ENCODE measurements at places on chromosomes 4 and X.

- no peak for DNase-seq
Measured at GRCh38 chr4:87498446-87498900, 30.7 kb downstream of the SPARCL1 start.

DNA sequence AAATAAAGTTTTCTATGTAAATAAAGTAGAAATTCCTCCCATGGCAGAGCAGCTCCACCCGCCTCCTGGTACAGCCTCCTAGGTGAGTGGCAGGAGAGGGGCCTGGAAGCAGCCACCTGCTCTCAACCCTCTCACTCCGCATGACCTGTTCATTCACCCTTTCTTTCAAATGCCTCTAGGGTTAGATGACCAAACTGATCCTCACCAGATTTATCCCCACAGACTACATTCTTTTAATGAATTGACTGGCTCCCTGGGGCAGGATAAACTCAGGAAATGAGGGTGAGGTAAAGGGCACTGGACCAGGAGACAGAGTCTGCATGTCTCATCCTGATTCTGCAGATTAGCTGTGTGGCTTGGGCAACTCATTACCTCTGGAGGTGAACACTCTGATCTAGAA lies 32.6 kb upstream of the NKX6-1 start:
- no peak for DNase-seq

GRCh38 chrX:123487669-123488068 lies 245.2 kb downstream of the THOC2 start:
- no peak for DNase-seq

DNA sequence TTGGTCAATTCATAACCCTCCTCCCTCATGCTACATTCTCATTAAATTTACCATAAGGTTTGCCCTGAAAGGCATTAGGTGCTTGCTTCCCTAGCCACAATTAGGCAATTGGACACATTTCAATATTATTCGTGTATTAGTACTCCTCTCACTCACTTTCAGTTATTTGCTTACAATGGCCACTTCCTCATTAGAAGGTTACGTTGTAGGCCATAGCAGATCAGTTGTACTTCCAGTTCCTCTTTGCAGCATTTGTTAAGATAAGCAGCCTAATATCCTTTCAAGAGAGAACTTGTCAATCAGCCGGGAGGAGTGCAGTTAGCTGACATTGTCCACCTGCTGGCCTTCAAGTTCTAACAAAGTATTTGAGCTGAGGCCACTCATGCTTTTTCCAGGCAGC lies 1017.2 kb downstream of the PCDH7 start:
- no peak for DNase-seq

GRCh38 chrX:140391313-140391712 lies 113.6 kb downstream of the SOX3 start:
- no peak for DNase-seq

- DNase-seq = no peak
Measured at GRCh38 chr4:835148-836002, 9.4 kb upstream of the CPLX1 start.

- no peak for DNase-seq
Measured at GRCh38 chrX:57379296-57379695, 92.8 kb downstream of the FAAH2 start.

GRCh38 chr4:13539619-13540445 lies 4.5 kb downstream of the NKX3-2 start:
- peak; percentile 16 for DNase-seq

- no peak for DNase-seq
Measured at GRCh38 chrX:118126286-118126685, 9.7 kb upstream of the KLHL13 start.

DNA sequence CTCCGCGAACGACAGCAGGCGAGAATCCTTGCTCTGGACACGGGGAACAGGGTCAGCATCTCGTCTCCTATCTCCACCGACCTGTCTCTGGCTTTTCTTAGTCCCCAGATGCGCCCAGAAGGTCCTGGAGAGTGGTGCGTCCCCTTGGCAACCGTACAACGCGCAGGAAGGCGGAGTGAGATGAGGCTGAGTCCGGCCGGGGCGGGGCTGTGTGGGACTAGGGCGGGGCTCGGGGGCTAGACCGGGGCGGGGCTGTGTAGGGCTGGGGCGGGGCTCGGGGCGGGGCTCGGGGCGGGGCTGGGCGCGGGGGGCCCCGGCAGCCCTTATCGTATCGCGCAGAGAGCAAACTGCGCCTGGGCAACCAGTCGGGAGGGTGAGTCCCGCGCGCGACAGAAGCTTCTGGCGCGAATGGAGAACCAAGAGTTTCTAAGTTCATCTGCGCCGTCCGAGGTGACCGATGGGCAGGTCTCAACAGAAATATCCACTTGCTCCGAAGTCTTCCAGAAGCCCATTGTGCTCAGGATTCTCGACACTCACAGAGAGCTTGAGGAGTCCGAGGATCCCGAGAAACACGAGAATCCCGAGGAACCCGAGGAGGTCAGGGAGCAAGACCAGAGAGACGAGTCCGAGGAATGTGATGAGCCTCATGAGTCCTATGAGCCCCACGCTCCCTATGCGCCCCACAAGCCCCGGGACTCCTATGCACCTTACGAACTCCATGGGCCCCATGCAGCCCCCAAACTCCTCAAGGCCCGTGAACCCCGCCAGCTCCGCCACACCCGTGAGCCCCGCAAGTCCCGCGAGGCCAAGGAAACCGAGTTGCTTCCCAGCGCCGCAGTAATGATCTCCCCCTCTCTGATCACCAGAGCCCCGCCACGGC lies 24.9 kb downstream of the ARL9 start:
- DNase-seq = peak; percentile 78

DNA sequence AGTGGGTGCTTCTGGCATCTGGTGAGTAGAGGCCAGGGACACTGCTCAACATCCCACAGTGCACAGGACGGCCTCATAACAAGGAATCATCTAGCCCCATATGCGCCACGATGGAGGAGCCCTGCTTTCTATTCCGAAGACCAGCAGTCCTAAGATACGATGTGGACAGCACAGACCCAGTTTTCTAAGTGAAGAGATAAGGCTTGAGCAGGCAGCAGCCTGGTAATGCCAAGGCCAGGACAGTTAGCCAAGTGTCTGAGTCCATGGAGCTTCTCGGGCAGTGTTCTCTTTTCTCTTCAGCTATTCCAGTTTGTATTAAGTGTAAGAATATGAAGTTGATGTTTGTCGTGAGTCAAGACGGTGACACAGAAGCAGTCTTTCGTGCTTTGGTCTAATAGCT lies 112.7 kb downstream of the TBL1X start:
- no peak for DNase-seq

GRCh38 chrX:9542106-9542760 lies 77.4 kb downstream of the TBL1X start:
- no peak for DNase-seq

DNA sequence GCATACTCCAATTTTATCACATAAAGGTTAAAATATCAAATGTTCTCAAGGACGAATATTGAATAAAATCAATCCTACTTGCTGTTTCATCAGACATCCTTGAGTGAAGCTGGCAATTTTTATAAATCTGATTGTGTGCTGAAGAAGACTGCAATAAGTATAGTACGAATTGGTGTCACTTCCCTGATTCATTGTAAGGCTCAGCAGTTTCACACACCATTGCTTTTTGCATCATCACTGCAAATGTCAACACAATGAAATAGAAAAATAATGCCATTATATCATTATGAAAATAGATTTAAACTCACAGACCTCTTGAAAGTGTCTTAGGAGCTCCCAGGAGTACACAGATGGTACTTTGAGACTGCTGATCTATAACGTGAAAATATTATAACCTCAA lies 172.5 kb downstream of the ANKRD50 start:
- DNase-seq = no peak

GRCh38 chr4:40865696-40866095 lies 115.9 kb downstream of the NSUN7 start:
- DNase-seq = no peak

DNA sequence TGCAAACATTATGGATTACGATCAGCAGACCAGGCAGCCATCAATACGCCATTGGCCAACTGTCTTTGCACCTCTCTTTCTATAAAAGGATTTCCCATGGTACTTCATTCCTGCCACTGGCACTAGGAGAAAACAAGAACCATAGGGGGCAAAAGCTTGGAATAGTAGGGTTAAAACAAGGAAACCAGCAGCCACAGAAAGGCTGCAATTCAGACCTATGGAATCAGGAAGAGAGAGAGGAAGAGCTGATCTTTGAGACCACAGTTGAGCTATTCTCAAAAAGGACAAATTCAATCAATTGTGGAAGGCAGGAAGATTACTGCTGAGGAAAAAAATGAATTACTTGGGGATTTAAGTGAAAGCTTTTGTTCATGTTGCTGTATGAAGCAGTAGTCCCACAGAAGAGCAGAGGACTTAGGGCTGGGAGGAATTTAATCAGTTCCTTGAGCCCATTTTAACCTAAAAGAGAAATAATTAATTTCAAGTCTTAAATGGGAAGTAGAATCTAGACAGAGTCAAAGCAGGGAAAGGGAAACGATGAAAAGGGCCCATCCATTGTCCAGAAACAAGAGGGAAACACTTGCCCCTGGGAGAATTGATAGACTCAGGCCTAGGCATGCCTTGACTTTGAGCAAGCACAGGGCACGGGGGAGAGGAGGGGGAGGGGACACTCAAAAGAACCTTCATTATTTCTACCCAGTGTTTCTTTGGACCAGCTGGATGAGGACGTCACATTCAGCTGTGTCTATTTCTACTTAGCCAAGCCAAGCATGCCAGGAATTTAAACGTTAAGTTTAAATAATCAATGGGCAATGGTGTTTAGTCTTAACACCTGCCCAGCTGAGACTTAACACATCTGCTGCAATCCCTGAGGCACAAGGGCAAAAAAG lies 50.7 kb downstream of the SCD5 start:
- no peak for DNase-seq

DNA sequence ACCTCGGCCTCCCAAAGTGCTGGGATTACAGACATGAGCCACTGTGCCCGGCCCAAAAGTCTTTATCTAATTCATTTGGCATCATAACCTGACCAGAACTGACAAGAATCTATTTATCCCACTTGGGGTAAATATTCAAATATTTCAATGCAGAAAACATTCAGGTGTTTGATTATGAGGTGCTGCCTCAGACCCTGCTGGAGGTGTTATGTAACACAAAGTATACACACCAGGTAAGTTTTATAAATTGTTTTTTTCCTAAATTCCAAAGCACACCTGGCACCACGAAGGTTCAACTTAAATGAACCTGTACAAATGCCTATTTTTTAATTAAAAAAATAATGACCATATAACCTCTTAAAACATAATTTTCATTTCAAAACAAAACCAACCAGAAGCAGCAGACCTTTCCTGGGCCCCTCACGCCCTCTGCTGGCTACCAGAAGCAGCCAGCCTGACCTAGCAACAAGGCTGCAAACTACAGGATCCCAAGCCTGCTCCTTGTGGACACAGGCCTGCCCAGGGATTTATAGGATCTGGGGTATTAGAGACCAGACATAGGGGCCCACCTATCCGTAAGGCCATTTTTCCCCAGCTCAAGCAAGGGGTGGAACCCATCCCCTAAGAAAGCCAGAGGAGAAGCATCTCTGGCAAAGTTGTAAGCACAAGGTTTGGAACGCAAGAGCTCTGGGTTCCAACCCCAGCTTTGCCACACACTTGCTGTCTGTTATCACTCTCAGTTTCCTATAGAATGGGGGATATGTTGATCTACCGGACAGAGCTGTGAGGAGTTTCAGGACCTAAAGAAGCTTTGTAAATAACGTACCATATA lies 11.7 kb downstream of the OTUD5 start:
- peak; percentile 62 for DNase-seq

GRCh38 chr4:120922381-120923206 lies at the start of gene PRDM5:
Gene PRDM5, minus strand, starts transcription at chr4:120922726. Its CDS starts 118 bp downstream, at chr4:120922608.
- DNase-seq = peak; percentile 46

DNA sequence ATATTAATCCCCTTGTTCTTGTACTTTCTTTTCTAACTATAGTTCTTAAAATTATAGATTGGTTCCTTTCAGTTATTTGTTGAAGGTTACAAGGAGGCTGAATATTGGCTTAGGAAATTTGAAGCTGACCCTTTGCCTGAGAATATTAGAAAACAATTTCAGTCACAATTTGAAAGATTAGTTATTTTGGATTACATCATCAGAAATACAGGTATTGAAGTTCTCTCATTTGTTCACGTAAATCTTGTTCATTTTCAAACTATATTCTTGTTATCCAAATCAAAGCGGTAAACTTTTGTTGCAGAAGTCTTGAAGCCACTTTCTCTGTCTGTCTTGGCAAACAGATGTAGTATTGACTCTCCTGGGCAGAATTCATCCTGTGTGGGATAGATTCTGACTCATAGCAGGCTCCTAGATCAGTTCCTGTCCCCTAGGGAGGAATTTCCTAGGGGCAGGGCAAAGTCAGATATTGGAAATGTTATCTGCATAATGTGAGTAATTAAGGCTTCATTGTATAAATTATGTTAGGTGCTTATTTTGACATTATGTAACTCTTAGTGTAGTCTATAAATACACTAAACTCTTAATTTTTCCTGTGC lies 25.2 kb downstream of the PI4K2B start:
- DNase-seq = no peak

GRCh38 chr4:183876268-183876934 lies 28.7 kb upstream of the STOX2 start:
- no peak for DNase-seq

GRCh38 chr4:9870165-9870790 lies 88.8 kb downstream of the DRD5 start:
- no peak for DNase-seq

GRCh38 chr4:108982402-108983185 lies 219.7 kb upstream of the ETNPPL start:
- no peak for DNase-seq

DNA sequence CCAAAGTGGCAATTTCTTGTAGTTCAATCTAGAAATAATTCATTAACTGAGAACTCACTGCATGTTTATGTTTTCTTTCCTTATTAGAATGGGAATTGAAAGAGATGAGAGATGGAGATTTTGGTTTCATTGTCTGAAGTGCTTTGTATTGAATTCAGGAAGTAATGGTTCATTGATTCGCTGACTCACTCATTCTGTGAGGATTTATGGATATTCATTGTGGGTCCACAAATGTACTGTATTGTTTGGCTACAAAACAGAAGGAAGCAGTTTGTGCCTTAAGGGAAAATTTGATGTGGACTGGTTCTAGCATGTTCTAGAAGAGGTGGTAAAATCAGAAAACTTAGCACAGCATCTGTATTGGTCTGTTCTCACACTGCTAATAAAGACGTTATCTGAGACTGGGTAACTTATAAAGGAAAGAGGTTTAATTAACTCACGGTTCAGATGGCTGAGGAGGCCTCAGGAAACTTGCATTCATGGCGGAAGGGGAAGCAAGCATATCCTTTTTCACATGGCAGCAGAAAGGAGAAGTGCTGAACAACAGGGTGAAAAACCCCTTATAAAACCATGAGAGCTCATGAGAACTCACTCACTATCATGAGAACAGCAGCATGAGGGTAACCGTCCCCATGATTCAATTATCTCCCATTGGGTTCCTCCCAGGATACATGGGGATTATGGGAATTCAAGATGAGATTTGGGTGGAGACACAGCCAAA lies 132.3 kb upstream of the VCX3A start:
- DNase-seq = no peak

Data from activated T-cell treated with anti-CD3 and anti-CD28 coated beads, Interleukin-2, amount 50 U/mL, for 1 hour (primary cell).